ENCODE measurements at places on chromosomes 13 and 19.

DNA sequence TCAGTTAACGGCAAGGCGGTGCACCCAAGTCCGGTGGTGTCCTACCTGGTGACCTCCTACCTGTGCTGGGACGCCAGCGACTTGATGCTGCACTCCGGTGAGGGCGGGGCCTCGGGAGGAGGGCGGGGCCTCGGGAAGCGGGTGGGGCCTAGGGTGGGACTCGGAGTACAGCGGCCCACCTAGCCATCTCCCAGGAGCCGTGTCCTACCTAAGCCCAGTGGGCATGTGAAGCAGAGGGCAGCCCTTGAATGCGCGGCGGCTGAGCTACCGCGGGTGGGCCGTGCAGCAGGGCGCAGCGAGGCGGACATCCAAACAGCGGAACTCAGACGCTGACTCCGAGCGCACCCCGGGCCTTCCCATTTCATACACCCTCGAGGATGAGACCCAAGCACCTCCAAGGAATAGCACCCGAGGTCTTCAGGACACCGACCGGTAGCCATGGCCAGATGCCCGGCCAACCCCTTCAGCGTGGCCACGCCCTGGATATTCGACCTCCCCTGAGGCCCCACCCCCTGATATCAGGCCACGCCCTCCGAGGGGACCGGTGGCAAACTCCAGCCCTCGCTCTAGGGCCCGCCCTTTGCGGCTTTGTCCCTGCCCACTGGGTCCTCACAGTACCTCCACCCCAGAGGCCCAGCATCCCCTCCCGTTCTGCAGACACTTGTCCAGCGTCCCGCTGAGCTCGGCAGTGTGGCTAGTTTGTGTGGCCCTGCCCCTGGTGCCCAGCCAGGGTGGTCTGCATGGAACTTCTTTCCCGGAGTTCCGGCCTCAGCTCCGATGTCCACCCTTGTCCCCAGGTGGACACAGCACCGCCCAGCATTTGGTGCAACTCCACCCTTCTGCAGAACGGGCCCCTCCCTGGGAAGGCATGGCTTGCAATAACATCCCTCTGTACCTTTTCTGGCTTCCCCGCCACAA is 5.4 kb downstream of the KLK1 start:
- DNase-seq = no peak

- DNase-seq = no peak
Measured at GRCh38 chr19:11361771-11362731, 6.8 kb downstream of the PLPPR2 start.

DNA sequence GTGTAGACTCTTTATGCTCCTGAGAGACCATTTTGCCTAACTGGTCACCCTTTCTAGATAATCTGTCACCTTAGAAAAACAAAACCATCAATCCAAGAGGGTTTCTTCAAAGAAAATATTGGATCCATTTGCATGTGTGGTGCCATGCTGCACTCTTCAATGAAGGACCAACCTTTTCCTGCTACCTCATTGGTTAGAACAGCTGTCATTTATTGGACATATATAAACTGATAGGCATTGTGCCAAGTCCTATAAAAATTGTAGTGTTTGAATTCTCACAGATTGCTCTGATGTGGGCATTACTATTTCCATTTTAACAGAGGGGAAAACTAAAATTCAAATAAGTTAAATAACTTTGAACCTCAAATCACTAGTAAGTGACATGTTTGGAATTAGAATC is 333.2 kb downstream of the MYO16 start:
- no peak for DNase-seq

- peak; percentile 5 for DNase-seq
Measured at GRCh38 chr13:108326309-108326708, 56.8 kb downstream of the TNFSF13B start.

- DNase-seq = no peak
Measured at GRCh38 chr13:48251611-48252081, 18.6 kb downstream of the ITM2B start.

DNA sequence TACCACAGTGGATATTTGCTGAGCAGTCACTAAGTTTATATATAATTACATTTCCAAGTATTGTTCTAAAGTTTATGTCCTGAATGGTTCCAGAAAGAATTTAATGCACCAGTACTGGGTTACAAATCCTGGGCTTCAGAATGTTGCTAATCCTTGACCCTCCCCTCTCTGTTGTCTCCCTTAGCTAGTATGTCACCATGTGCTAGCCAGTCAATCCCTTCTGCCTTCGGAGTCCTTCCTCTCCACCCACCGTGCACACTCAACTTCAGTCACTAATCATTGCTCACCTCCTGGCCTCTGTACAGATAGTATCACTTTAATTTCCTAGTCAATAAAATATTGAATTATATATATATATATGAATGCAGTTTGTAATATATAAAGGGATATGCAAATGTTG is 7.5 kb downstream of the FAM124A start:
- no peak for DNase-seq

- DNase-seq = no peak
Measured at GRCh38 chr19:18972851-18973250, 31.8 kb upstream of the HOMER3 start.

- peak; percentile 25 for DNase-seq
Measured at GRCh38 chr19:511101-511851, 4.0 kb downstream of the TPGS1 start.

GRCh38 chr13:103931885-103932284 is 865.7 kb upstream of the SLC10A2 start:
- DNase-seq = no peak

DNA sequence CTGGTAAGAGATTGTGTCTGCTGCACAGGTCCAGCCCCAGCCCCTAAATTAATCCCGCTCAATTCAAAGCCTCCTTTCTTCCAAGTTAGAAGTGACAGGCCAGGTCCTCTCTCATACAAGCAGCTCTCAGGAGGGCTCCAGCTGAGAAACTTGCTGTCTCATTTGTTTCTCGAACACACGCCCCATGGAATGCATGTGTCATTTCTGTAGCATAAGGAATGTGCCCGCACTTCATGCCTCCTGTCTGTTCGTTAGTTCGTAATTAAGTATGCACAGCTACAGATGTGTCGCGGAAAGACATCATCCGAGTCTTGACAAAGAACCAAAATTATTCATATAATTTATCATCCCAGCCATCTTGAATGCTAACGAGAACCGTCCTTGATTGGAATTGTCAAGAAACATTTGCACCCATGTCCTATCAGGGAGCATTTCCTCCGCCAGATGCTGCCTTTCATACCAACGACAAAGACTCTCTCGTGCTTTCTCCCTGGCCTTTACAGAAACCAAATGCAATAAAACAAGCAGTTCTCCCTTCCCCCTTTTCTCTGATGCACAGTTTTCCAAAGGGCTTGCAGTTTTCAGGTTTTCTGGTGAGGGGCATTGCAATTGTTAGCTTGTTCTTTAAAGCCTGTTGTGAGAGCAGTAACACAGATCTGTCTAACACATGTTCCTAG is 133.5 kb downstream of the UQCRFS1 start:
- no peak for DNase-seq

GRCh38 chr13:25231517-25231916 is 55.8 kb downstream of the MTMR6 start:
- no peak for DNase-seq

GRCh38 chr13:93173654-93174053 is 53.0 kb upstream of the GPC6 start:
- no peak for DNase-seq

DNA sequence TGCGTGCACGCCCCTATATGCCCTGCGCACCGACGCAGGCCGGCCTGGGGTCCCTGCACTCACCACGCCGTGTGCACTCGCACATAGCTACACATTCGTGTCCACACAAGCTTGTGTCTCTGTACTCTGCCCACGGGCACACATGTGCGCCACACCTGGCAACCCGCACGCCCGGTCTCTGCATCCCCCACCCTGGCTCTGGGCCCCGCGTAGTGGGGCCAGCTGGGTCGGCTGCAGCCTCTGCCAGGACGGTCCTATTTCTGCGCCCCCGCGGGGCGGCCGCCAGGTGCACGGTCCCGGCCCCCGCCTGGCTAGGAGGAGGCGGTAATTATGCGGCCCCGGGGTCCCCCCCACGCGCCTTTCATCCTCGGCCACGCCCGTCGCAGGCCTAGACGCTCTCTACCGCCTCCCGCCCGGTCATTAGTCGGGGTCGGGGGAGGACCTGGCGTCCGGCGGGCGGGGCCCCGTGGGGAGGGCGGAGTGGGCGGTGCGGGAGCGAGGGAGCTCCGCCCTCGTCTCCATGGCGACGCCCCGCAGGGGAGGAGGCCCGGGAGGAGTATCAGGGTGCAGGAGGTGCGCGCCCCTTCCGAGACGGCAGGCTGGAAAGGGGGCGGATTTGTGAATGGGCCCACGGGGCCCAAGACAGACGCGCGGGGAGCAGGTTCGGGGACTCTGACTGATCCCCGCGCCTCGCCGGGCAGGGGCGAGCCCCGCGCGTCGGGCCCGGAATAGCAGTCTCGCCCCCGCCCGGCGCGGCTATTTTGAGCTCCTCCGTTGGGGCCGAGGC is 2.8 kb upstream of the CIRBP start:
- peak; percentile 33 for DNase-seq

GRCh38 chr19:33825556-33825955 is 28.9 kb downstream of the KCTD15 start:
- no peak for DNase-seq

DNA sequence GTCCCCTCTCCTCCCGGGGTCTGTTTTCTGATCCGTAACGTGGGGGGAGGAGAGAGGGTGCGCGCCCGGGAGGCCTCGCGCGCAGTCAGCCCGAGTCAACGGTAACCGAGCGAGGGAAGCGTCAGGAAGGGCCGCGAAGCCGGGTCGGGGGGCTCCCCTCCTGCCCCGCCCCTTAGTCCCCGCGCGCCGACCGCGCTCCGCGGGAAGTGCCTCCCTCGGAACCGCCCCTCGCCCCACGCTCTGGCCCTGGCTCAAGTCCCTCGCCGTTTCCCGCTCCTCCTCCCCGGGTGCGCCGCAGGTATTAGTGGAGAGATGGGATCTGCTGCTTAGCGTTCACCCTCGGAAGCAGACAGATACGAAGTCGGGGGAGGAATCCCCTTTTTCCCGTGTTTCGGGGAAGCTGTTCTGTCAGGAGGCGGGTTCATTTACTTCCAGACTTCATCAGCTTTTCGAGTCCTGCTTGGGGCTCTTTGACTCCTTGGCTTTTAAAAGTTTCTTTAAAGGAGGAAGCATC is 770 bp downstream of the HNRNPM start:
- DNase-seq = peak; percentile 18

- DNase-seq = no peak
Measured at GRCh38 chr19:5971714-5972354, 6.1 kb downstream of the RANBP3 start.

- DNase-seq = peak; percentile 94
Measured at GRCh38 chr19:17109962-17110598, 34.5 kb downstream of the MYO9B start.

DNA sequence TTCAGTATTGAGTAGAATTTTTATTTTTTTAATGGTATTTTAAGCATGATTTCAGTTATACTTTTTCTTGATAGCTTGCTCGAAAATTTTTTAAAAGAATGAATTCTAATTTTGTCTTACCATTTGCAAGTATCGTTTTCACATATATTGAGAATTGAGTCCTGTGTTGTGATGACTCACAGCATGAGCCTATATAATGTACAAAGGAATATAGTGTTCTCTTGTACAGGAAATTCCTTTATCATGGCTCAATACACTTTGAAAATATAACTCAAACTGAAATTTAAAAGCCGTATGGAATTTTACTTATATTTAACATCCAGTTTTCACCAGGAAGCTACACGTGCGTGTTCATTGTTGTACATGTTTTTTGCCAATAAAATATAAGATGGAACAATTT is 161.1 kb upstream of the TMTC4 start:
- no peak for DNase-seq

- DNase-seq = no peak
Measured at GRCh38 chr19:4654437-4655361, 15.4 kb downstream of the TNFAIP8L1 start.

DNA sequence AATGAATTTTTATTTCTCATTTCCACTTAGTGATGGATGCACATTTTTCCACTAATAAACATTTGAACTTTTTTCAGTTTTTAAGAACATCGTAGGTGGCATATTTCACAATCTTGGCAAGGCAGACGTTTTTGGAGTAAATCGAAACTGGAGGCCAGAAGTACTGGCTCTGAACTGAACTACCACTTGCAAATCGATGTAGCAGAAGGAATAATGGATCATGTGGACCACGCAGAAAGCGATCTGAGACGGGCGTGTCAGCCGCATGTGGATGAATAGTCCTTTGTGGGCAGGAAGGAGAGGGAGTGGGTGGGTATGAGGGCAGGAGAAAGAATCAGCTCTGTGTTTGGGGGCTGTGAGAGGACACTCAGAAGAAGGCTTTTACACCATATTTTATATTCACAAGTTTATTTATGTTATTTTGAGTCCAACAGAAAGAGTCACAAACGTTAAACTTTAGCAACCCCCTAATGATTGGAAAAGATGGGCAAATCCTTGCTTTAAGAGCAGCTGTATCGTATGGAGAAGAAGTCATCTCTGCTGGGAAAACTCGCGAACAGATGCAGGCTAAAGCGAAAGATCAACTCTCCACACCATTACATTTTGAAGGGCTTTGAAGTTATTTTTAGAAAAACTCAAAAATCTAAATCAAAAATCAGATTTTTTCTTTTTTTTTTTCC is 90.5 kb downstream of the COL4A2 start:
- DNase-seq = no peak

DNA sequence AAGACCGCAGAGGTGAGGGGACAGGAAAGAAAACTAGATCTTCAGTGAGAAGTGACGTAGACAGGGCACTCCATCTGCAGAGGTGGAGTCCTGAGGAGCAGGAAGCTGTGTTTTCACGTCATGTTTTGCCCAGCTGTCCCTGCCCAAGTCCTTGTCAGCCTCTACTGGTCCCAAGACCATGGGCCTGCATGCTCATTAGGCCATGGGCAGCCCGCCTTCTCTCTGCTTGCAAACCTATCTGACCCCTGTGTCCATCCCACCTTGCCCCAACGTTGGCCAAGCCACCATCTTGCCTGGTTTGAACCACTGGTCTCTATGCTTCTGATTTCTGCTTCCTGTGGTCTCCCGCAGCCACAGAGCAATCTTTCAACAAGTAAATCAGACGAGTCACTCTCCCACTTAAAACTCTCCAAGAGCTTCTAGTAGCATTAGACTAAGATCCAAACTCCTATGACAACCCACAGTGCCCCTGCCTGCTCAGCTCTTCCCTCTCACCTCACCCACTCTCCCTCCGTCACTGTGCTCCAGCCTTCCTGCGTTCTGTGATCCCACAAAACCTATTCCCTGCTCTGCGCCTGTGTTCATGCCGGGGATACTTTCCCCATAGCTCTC is 18.6 kb upstream of the CCNE1 start:
- no peak for DNase-seq

DNA sequence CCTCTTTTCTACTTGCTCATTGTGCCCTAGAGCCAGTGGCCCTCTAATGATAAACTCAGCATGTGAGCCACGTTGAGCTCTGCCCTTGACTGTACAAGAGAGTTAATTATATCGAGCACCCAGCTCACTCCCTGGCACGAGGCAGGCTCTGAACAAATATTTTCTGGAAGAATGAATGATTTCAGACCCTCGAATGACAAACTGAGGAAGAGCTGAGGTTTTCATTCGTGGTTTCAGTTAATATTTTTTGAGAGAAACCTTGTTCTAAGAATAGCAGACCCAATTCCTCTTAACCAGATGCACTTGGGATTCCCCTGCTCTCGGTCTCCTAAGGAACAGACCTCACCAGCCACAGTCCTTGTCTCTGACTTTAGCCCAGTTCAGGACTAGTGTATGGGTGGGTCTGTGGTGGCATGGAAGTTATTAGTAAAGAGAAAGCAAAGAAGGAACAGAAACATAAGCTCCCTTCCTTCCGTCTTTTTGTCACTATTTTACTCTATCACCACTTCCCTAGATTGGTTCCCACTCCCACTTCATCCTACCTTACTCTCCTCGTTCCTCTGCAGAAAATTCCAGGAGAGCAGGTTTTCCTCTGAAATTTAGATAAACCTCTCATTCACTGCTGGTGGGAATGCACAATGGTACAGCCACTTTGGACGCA is 22.1 kb upstream of the WDFY2 start:
- DNase-seq = no peak

- DNase-seq = no peak
Measured at GRCh38 chr13:70043685-70044084, 63.9 kb upstream of the ATXN8OS start.

All from bone marrow (tissue), 2 donors.